CD8-positive, alpha-beta memory T cell (primary cell): ENCODE measurements at places on chromosomes 3 and 15.

DNA sequence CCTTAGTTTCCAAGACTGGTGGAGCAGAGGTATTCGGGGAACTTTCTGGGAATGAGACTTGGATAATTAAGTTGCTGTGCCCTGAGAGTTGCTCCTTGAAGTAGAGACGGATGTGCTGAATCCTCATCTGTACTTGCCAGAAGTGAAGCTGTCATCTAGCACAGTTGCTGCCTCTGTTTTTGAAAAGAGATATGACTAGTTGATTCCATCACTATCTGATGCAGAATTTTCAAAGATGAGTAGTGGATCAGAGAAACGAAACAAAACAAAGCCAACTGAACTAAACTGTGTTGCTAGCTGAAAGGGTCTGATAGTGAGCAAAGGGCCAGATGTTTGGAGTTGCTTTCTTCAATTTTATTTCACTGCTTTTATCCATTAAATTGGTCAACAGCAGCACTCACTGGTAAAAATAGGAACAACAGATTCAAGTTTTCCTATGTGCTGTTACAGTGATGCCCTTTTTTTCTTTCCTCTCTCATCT, 52.7 kb downstream of the MITF start:
- no peaks in the 10 kb centered on the region for H3K4me1 ChIP-seq
- no peaks in the 10 kb centered on the region for H3K27me3 ChIP-seq
- H3K36me3 ChIP-seq: no peaks in the 10 kb centered on the region
- H3K27ac ChIP-seq: peak overlapping the region; percentile 20

GRCh38 chr3:166837535-166837934, 542.6 kb downstream of the ZBBX start:
- no peak for DNase-seq
- no peaks in the 10 kb centered on the region for H3K4me1 ChIP-seq

DNA sequence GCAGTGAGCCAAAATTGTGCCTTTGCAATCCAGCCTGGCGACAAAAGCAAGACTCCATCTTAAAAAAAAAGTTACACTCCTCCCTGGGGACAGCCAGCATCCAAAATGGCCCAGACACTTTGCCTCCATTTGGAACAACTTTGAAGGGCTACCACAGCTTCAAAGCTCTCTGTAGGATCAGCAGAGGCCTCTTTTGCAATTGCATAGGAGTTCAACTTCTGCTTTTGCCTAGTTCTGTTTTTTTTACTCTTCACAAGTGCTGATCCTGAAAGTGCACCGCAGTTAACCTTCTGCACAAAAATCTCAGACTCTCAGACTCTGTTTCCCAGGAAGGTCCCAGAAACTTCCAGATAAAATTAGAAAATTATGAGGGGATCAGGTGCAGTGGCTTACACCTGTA, 25.2 kb upstream of the SLC4A7 start:
- H3K27ac ChIP-seq: no peak overlapping the region
- no peaks in the 10 kb centered on the region for H3K27me3 ChIP-seq
- no peak overlapping the region for H3K4me3 ChIP-seq
- no peaks in the 10 kb centered on the region for H3K36me3 ChIP-seq
- no peaks in the 10 kb centered on the region for H3K4me1 ChIP-seq

GRCh38 chr15:86284635-86285034, 205.0 kb downstream of the AGBL1 start:
- no peak overlapping the region for H3K4me3 ChIP-seq
- DNase-seq: no peak
- H3K4me1 ChIP-seq: no peaks in the 10 kb centered on the region
- no peaks in the 10 kb centered on the region for H3K27me3 ChIP-seq
- no peaks in the 10 kb centered on the region for H3K36me3 ChIP-seq
- H3K27ac ChIP-seq: no peak overlapping the region

GRCh38 chr3:60759439-60759838, 491.8 kb downstream of the FHIT start:
- no peak overlapping the region for H3K4me3 ChIP-seq
- H3K27ac ChIP-seq: no peak overlapping the region
- no peak for DNase-seq
- no peaks in the 10 kb centered on the region for H3K27me3 ChIP-seq

- no peaks in the 10 kb centered on the region for H3K27me3 ChIP-seq
- no peak for DNase-seq
- no peak overlapping the region for H3K27ac ChIP-seq
- H3K4me1 ChIP-seq: no peaks in the 10 kb centered on the region
- H3K36me3 ChIP-seq: no peaks in the 10 kb centered on the region
Observed at GRCh38 chr15:27681038-27681437, 418.1 kb downstream of the OCA2 start.

- no peaks in the 10 kb centered on the region for H3K36me3 ChIP-seq
- H3K27ac ChIP-seq: no peak overlapping the region
- DNase-seq: no peak
- no peak overlapping the region for H3K4me3 ChIP-seq
- H3K27me3 ChIP-seq: no peaks in the 10 kb centered on the region
Observed at GRCh38 chr15:76289582-76289981, 21.7 kb downstream of the ETFA start.

- no peak overlapping the region for H3K27ac ChIP-seq
- no peaks in the 10 kb centered on the region for H3K36me3 ChIP-seq
- DNase-seq: no peak
- no peak overlapping the region for H3K4me3 ChIP-seq
- no peaks in the 10 kb centered on the region for H3K27me3 ChIP-seq
- no peaks in the 10 kb centered on the region for H3K4me1 ChIP-seq
Observed at GRCh38 chr3:140062461-140062860, 127.5 kb downstream of the CLSTN2 start.

GRCh38 chr15:51253366-51253765, 85.0 kb downstream of the CYP19A1 start:
- no peaks in the 10 kb centered on the region for H3K36me3 ChIP-seq
- H3K27ac ChIP-seq: no peak overlapping the region
- no peaks in the 10 kb centered on the region for H3K4me1 ChIP-seq
- no peak for DNase-seq
- H3K4me3 ChIP-seq: no peak overlapping the region
- H3K27me3 ChIP-seq: no peaks in the 10 kb centered on the region

GRCh38 chr15:82307714-82308081, 41.6 kb downstream of the GOLGA6L10 start:
- no peaks in the 10 kb centered on the region for H3K36me3 ChIP-seq
- no peaks in the 10 kb centered on the region for H3K27me3 ChIP-seq
- no peaks in the 10 kb centered on the region for H3K4me1 ChIP-seq
- no peak for DNase-seq

GRCh38 chr15:84725001-84725491, 9.1 kb upstream of the SEC11A start:
- DNase-seq: no peak
- H3K4me1 ChIP-seq: peaks cover 48% of the 10 kb centered on the region
- no peaks in the 10 kb centered on the region for H3K36me3 ChIP-seq
- no peaks in the 10 kb centered on the region for H3K27me3 ChIP-seq

DNA sequence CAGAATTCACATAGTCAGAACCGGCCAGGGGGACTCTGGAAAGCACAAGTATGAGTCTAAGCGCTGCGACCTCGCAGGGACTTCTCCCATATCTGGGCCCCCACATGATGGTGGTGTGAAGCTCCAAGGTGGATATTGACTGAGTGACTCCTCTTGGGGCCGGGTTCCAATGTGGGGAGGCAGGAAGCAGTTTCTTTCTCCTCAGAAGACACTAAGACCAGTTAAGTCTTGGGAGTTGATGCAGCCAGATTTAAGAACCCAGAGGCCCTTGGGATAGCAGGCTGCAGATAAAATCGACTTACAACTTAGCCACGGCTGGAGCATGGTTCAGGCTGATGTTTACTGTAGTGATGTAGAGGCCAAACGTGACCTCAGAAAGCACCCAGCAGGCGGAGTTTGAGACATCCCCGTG, 55.4 kb upstream of the KLF13 start:
- no peaks in the 10 kb centered on the region for H3K36me3 ChIP-seq
- no peak overlapping the region for H3K4me3 ChIP-seq
- DNase-seq: no peak

- no peak overlapping the region for H3K4me3 ChIP-seq
- no peaks in the 10 kb centered on the region for H3K27me3 ChIP-seq
- peaks cover 37% of the 10 kb centered on the region for H3K36me3 ChIP-seq
- no peak for DNase-seq
- H3K4me1 ChIP-seq: no peaks in the 10 kb centered on the region
Observed at GRCh38 chr15:65447145-65447544, 24.4 kb upstream of the IGDCC4 start.

DNA sequence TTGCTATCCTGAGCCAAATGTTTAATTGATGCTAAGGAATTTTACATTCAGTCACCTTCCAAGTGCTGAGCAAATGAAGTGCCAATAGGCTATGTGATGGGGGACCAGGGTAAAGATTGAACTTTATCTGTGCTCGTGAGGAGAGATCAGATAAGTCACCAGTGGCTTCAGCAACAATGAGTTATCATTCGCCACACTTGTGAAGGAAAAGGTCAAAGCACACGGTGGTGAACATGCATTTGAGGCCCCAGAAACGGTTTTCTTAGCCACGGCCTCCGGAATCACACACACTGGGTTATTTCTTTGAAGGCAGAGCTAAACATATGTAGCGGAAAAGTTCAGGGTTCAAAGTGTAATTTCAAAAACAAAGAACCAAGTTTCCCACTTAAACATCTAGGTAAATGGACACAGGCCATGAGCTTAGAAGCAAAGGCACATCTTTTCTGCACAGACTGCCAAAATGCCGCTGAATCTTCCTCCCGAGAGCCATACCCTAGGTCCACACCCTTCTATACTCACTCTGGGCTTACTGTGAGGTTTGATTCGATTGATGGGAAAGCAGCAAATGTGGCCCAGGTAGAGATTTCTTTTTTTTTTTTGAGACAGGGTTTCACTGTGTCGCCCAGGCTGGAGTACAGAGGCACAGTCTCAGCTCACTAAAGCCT, 268.5 kb downstream of the SHQ1 start:
- no peaks in the 10 kb centered on the region for H3K36me3 ChIP-seq
- no peak overlapping the region for H3K27ac ChIP-seq
- no peak for DNase-seq
- no peaks in the 10 kb centered on the region for H3K4me1 ChIP-seq

- H3K4me1 ChIP-seq: no peaks in the 10 kb centered on the region
- DNase-seq: no peak
- no peak overlapping the region for H3K4me3 ChIP-seq
- peaks cover 42% of the 10 kb centered on the region for H3K36me3 ChIP-seq
Observed at GRCh38 chr3:100745617-100746016, 36.3 kb downstream of the TFG start.

- no peaks in the 10 kb centered on the region for H3K36me3 ChIP-seq
- H3K4me3 ChIP-seq: no peak overlapping the region
- H3K4me1 ChIP-seq: peaks cover 7% of the 10 kb centered on the region
- H3K27me3 ChIP-seq: no peaks in the 10 kb centered on the region
- no peak for DNase-seq
Observed at GRCh38 chr3:143216709-143217182, 97.2 kb downstream of the CHST2 start.

DNA sequence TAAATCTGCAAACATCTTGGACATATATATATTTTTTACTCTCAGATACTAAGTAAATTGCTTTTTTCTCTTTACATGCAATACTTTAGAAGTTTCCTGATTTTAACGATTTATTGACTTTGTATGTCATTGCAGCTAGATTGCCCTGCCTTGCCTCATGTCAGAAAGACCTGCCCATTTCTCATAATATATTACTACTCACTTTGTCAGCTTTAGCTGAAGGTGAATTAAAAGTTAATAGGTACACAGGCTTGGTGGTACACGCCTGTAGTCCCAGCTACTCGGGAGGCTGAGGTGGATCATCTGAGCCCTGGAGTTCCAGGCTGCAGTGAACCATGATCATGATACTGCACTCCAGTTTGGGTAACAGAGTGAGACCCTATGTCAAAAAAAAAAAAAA, 52.8 kb downstream of the PLS1 start:
- no peaks in the 10 kb centered on the region for H3K27me3 ChIP-seq
- no peak for DNase-seq
- H3K36me3 ChIP-seq: no peaks in the 10 kb centered on the region
- no peaks in the 10 kb centered on the region for H3K4me1 ChIP-seq

DNA sequence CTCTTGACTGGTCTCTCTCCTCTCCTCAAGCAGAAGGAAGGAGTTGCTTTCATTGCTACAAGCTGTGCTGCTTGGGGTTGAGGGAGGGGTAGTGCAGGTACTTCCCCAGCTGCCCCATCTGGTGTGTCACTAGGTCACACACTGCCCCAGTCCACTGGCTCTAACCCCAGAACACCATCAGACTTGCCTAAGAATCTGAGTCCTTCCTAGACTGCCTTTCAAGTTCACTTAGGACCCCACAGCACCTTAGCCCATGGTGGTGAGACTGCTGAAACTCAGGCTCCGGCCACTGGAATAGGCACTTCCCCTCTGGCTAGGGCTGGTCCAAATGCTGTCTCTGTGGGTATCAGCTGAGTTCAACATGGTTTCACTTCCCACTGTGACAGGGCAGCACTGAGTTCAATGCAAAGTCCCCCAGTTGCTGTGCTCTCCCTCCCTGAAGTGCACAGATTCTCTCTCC, 279.7 kb upstream of the GOLGA6L4 start:
- H3K36me3 ChIP-seq: no peaks in the 10 kb centered on the region
- H3K4me1 ChIP-seq: no peaks in the 10 kb centered on the region
- no peak overlapping the region for H3K4me3 ChIP-seq
- no peaks in the 10 kb centered on the region for H3K27me3 ChIP-seq

GRCh38 chr15:34436126-34436955, 1.3 kb downstream of the GOLGA8A start:
- H3K4me1 ChIP-seq: peaks cover 12% of the 10 kb centered on the region
- H3K27me3 ChIP-seq: no peaks in the 10 kb centered on the region
- DNase-seq: no peak
- peak overlapping the region; percentile 56 for H3K4me3 ChIP-seq
- H3K27ac ChIP-seq: peak overlapping the region; percentile 38

DNA sequence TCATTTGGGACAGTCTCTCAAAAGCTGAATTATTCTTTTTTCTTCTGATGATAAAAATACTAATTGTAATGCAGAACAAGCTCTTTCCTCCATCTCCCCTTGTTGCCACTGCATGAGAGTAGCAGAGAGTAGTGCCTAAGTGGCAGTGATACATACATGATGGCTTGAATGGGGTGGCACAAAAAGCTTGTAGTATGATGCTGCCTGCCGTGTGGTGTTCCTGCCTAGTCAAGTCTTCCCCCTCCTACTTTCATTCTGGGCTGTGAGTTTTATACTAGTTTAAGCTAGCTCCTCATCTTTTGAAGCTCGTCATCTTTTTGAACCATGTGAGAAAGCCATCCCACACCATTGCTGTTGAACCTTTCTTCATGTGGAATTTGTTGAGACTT, 230.5 kb downstream of the NFKBIZ start:
- peaks cover 35% of the 10 kb centered on the region for H3K4me1 ChIP-seq
- H3K27me3 ChIP-seq: no peaks in the 10 kb centered on the region
- no peak overlapping the region for H3K27ac ChIP-seq
- H3K36me3 ChIP-seq: no peaks in the 10 kb centered on the region
- no peak for DNase-seq
